ENCODE measurements at places on chromosomes 4 and X.

- peak; percentile 9 for DNase-seq
Observed at GRCh38 chr4:58163156-58163555, 1053.0 kb upstream of the IGFBP7 start.

- DNase-seq: no peak
Observed at GRCh38 chrX:15293451-15293850, 22.0 kb downstream of the ASB11 start.

GRCh38 chrX:40845331-40845911, 110.1 kb upstream of the MED14 start:
- DNase-seq: peak; percentile 61

- no peak for DNase-seq
Observed at GRCh38 chr4:118967393-118967792, 78.7 kb downstream of the SYNPO2 start.

DNA sequence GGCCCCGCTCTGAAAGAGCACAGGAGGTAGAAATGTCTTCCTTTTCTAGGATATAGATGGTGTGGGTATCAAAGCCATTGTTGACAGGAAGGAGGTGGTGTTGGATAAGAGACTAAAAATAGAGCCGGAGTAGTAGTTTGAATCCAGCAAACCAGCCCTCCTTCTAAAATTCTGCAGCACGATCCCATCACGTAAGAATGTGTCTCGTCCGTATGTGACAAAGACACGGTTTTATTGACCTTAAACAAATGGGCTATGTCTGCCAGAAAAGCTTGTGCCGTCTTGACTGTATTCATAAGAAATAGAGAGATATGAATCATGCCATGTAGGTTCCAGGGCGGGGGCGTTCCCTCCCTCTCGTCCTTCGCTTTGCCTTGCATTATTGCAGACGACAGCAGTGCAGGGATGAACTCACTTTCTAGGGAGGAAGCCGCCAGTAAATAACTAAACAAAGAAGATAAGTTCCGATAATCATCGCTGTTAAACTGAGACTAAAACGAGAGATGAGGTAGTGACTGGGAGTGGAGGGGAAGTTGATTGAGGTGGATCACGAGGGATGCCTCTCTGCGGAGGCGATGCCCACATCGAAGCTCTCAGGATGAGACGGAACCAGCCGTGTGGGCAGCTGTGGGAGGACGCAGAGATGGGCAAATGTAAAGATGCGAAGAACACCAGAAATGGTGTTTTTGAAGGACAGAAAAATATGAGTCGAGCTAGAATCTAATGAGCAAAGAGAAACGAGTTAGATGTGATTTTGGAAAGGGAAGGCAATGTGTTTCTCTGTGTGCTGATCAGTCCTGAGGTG, 3.4 kb downstream of the TENM3 start:
- no peak for DNase-seq

GRCh38 chr4:178063568-178063967, 621.3 kb upstream of the AGA start:
- DNase-seq: no peak

DNA sequence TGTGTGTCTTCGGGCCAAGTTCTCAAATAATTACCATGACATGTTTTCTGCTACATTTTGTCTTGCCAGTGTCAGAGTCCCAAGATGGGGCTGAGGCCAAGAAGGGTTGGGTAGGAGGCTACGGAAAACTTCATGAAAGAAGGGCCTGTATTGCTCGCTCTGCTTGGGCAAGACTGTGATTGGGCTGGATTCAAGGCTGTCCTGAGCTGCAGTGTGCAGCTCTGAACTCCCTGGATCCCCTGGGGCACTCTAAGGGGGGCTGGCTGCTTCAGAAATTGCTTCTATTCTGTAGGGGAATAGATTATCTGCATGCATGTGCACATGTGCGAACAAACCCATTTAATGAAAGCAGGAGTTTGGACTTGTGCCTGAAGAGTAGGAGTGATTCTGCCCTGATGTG, 13.6 kb downstream of the TSPAN6 start:
- no peak for DNase-seq

- DNase-seq: no peak
Observed at GRCh38 chr4:73730292-73730691, 10.1 kb upstream of the CXCL8 start.

GRCh38 chrX:69543572-69543971, 39.4 kb downstream of the NALF2 start:
- DNase-seq: no peak

All from neural progenitor cell (in vitro differentiated cells).